Ecto neural progenitor cell (in vitro differentiated cells): ENCODE measurements at places on chromosomes 2 and 18.

- no peak for DNase-seq
Observed at GRCh38 chr2:7906431-7906830, 775.4 kb upstream of the ID2 start.

DNA sequence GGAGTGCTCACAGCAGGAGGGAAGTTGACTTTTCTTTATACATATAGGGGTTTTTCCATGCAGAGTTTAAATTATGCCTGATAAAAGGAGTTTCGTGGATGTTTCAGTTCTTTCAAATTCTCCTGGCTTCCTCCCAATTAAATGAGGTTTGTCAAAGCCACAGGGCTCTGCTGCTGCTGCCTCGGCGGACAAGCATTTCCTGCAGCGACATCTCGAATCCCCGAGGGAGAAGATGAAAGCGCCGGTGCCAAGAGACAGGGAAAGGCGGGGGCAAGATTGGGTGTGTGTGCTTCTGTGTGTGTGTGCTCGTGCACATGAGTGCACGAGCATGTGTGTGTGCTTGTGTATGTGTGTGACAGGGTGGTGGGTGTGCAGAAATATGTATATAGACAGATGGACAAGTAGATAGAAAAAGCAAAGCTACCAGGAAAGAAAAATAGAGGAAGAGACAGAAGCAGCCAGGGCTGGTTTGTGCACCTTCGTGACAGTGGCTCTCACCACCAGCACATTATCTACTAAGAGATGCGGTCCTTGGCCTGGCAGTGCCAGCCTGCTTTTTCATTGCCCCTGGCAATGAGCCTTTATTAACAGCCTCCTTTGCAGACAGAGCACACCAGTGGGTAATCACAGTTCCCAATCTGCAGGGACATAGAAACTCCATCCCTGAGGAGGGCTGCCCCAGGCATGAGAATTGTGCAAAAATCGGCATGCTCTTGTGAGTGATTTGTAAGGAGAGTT lies 76.2 kb downstream of the CDK15 start:
- no peak for DNase-seq

DNA sequence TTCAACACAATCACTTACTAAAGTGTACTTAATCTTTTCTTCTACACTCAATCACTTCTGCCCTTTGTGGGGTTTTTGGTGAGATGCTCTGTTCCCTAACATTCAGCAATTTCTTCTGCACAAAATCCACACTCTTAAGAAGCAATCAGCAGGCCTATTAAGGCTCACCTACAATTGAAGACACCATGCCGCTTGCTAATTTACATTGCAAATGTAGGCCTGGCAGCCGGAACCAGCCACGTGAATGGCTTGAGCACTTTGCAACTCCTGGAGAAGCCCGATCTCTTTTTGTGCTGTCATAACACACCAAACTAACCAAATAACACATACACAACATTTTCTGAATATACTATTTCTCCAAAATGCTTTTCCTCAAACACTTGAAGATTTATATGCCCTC lies 66.3 kb downstream of the NYAP2 start:
- DNase-seq: no peak

DNA sequence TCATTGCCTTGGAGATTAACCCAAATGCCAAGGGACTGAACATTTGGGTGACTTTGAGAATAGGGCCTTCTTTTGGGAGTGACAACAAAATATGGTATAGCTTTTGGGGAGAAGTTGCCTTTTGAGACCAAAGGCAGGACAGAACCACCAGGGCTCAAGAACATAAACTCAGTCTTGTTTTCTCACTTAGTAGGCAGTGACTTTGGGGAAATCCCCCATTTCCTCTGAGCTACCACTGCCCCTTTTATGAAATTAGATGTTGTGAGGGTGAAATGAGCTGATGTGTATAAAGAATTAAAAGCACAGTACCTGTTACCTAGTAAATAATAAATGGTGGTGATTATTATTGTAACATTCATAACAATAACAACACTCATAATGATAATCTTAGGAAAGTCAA lies 36.5 kb downstream of the GPD2 start:
- DNase-seq: no peak

- no peak for DNase-seq
Observed at GRCh38 chr2:119696494-119697030, 17.6 kb downstream of the TMEM177 start.

- no peak for DNase-seq
Observed at GRCh38 chr2:106919012-106919411, 33.0 kb upstream of the ST6GAL2 start.

GRCh38 chr2:25274868-25275574 lies 66.7 kb downstream of the DNMT3A start:
- no peak for DNase-seq

GRCh38 chr2:197359859-197360258 lies 49.3 kb upstream of the ANKRD44 start:
- no peak for DNase-seq

GRCh38 chr2:68250196-68250595 lies 2.1 kb downstream of the PPP3R1 start:
- DNase-seq: no peak

DNA sequence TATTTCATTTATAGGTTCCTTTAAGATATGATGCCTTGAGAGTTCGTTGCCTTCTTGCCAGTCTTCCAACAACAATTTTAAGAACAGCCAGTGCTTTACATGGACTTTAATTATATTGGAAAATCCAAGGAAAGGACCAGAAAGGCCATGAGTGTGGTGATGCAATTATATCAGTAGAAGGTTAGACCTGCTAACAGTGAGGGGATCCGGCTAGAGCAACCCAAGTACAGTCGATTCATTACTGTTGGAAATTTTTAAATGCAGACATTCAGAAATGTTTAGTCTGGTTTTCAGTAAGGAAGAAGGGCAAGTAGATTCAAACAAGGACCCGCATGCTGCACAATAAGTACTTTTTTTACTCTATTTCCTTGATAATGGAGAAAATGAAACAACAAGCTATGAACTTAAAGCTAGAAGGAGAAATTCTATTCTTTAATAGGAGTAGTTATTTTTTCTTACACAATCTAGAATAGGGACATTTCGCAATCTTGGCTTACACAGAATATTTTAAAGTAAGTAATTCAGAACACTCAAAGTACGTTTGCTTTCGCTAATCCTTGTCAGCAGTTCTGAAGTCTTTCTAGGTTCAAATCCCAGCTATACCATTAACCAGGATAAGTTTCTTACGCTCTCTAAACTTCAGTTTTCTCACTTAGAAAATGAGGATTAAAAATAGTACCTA lies 405.5 kb downstream of the MEIS1 start:
- no peak for DNase-seq

DNA sequence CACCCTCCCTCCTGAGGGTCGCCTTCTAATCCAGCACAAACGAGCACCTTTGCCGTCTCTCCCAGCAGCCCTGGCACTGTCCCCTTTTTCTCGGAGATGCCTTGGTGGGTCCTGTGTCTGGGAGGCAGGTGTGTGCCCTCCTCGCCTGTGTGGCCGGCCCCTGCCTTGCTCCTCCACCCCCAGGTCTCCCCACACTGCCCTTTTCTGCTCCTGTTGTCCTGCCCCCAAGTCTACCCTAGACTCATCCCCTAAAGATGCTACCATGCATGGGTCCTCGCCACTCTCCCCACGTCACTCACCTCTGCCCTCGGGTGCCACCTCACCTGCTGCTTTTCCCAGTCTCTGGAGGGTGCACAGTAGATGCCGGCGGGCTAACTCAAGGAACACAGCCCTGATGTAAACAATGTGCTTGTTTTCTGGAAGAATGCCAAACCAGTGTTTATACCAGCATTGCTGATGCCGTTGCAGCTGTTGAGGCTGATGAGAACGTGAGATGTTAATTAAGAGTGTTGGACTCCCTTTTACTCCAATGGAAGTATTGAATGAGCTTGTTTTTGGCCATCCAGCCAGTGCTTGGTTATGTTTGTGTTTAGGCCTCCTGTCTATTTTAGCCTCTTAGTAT lies 223.1 kb downstream of the AGAP1 start:
- DNase-seq: no peak

GRCh38 chr2:201996679-201997314 lies 36.9 kb upstream of the FZD7 start:
- DNase-seq: no peak

DNA sequence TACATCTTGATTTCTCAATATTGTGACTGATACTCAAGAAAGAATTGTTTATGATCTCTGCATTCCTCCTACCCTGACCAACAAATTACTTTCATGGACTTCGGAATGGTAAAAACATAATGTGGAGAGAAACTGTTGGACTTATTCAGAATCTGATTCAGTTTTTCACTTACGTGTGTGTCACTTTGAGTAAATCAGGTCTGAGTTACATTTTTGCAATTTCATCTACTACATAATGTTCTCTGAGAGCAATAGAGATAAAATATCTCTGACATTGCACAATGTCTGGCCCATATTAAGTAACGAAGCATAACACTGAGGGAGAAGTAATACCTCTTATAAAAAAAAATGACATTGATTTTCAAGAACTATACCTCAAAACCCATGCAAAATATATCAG lies 1337.9 kb upstream of the CHAC2 start:
- no peak for DNase-seq

DNA sequence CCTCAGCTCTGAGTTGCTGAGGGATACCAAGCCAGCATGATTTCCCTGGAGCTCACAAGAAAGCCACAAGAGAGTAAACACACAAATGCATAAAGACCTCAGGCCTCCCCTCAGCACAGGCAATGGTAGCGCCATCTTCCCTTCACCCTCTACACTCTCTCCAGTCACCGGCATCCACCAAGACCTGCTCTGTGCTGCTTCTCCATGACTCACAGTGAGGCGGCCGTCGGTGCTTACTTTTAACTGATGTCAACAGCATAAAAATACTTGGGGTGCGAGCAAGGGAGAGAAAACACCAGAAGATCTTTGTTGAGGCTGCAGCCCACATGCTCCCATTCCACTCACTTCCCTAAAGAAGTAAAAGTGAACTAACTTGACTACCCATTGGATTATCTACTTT lies 46.7 kb downstream of the L3MBTL4 start:
- DNase-seq: no peak

DNA sequence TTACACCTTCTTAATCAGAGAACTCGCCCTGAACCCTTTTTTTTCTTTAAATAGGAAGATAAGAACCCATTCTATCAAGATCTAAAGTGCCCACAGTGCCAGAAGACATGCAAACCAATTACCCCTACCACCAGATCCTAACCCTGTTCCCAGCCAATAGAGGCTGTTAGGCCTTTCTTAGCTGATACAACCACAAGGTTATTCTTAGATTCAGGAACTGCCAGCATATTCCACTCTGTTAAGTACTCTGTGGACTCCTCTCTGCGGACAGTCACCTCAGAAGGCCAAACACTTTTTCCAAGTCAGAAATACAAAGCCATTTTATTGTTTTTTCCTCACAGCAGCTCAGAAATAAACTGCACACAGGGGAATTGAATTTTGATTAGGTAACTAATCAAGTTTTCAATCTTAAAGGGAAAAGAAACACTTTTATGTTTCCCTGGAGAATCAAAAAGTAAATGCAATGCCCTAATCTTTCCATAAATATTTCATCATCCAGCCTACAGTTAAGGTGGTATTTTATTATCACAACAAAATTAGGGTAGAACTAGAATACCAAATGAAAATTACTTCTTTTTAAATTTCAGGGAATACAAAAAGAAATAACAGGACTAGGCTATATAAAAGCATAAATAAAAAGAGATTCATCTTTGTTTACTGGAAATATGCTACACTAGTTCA lies 111.4 kb downstream of the NBAS start:
- no peak for DNase-seq

GRCh38 chr2:68742626-68743415 lies 8.2 kb downstream of the ARHGAP25 start:
- no peak for DNase-seq

DNA sequence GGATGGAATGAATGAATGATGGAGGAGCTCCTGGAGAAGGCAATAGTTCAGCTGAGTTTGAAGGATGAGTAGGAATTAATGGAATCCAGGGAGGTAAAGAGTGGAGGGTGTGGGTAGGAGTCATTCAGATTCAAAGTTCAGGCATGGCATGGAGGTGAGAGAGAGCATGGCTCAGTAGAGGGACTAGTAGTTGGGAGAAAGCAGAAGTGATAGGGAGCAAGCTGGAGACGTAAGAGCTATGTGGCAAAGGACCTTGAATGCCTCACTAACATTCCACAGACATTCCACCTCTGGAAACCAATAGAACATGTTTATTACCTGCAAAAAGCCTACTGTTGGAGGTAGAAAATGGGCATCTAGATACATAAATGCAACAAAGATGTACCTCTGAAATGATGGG lies 170.1 kb downstream of the HAUS1 start:
- DNase-seq: no peak

DNA sequence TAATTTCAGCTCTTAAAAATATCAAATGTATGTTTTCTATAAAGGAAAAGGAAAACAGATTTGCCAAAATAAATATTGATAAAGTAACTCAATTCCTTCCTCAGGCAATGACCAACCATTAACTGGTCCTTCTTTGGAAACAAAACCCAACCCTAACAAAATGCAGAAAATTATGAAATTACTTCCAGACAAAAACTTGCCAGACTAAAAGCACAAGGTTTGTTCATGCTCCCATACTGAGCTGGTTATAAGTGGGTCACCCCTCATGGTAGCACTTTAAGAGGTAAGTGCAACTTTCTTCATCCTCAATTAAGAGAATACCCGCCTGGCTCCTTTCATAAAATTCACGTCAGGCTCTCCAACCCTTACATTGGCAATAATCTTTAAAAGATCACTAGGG lies 31.1 kb upstream of the TTC32 start:
- no peak for DNase-seq

- DNase-seq: no peak
Observed at GRCh38 chr2:172774302-172774701, 38.7 kb downstream of the RAPGEF4 start.

DNA sequence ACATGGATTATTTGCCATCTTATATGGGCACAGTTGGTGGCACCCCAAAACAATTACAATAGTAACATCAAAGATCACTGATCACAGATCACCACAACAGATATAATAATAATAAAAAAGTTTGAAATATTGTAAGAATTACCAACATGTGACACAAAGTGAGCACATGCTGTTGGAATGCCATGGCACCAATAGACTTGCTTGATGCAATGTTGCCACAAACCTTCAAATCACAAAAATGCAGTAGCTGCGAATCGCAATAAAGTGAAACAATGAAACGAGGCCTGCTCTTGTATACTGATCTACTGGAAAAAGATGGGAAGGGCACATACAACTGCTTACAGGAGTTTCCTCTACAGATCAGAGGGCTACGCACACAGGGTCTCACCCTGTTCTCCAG lies 32.2 kb upstream of the AMMECR1L start:
- DNase-seq: no peak

- no peak for DNase-seq
Observed at GRCh38 chr2:182522972-182523473, 96.2 kb upstream of the PDE1A start.

DNA sequence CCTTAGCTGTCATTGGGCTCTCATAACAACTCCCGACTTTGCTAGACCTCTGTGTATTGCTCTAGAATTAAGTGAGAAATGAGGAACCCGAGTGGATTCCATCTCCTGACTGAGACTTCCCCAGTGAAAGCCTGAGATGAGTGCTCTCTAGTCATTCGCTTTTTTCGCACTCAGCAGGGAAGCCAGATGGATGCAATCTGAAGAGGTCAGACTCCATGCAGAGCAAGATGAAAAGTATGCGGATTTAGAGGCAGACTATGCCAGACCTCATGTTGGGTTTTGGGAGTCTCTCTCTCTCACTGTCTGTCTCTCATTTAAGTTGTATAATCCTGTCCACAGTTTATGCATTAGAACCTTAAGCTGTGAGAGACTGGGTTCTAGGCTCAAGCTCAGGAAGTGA lies 88.6 kb downstream of the SLC5A7 start:
- DNase-seq: no peak
